Suppressor macrophage treated with lipopolysaccharide for 4 hours (primary cell): ENCODE measurements at places on chromosomes 5 and 9.

DNA sequence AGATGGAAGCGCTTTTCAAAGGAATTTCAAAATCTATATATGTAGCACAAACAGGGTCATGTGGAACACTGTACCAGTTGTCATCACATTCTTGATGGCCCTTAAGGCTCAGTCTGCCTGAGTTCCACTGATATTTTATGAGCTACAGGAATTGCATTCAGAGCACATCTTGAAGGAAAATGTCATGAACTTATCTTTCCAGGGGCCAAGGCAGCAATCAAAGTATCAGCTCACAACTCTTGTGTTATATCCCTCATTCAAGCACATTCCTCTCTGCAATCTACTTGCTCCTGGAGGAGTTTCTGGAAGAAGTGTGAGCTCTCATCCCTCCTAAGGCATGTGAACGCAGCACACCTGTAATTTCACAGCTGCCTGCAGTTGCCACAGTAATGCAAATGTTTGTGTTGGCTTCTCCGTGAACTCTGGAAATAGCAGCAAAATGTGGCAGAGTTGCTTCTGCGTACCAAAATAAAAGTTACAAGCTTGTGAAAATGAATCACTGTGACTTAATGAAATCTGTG is 89.7 kb upstream of the EQTN start:
- DNase-seq: no peak

- DNase-seq: no peak
Measured at GRCh38 chr9:132274861-132275260, 79.9 kb downstream of the SETX start.

GRCh38 chr5:73822278-73822988 is 196.4 kb downstream of the ARHGEF28 start:
- DNase-seq: no peak

GRCh38 chr9:76803083-76803482 is 38.8 kb downstream of the PCA3 start:
- no peak for DNase-seq

DNA sequence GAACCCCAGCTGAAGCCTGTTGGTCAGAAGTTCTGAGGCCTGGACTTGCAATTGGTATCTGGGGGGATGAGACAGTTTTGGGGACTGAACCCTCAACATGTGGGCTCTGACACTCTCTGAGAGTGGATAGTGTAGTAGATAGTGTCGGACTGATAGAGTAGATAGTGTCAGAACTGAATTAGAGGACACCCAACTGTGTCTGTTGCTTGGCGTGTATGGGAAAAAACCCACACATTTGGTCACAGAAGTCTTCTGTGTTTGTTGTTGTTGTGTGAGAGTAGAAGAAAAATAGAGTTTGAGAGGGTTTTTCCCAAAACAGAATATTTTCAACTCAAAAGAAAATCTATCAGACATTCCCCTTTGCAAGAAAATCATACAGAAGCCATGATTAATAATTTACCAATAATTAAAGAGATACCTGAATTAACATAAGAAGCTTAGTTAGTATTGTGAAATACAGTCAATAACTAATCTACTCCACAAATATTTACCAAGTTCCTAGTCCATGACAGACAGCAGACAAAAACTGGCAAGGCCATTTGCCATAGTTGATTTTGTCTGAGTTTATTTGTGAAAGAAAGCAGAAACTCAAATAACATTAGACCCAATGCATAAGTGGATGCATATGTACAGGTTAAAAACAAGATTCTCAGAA is 170.9 kb downstream of the CTNND2 start:
- DNase-seq: no peak

DNA sequence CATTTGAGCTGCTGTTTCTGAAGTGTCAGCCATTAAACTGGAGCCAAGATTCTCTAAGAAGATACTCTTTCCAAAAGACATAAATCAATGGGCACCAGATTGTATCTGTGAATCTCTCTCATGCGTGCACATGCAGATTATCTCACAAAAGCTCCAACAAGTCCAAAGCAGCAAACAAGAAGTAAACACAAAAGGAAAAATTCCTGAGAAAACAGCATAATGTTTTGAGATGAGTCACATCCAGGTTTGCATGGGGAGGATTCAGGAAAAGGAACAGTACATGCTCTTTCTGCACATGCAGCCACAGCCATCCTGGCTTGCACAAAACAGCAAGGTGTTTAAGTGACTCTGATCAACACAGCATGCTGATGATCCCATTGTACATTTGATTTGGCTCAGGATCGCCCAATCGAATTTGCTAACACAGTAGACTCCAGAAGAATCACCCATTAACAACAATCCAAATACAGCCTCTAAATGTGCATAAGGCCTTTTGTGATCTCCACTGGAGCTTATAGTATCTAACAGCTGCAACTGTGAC is 143.1 kb downstream of the ELAVL2 start:
- DNase-seq: no peak
